Bronchial smooth muscle cell (primary cell): ENCODE measurements at places on chromosomes 11 and 22. TPM values are rescaled to one million over a fixed set of nuclear protein-coding genes. Genes with fewer than 3 reads are reported as not detected.

MMP11 gene
- 5.0 and 12.5 TPM in 2 replicates for total RNA-seq

MPPED2 gene
- total RNA-seq: 0.17 and 2.5 TPM in 2 replicates

KCNQ1OT1 gene
- 3.9 and 6.3 TPM in 2 replicates for total RNA-seq

GPR83 gene
- under 0.01 TPM in 1 of 2 replicates, not detected in the other for total RNA-seq

CNTF gene
- total RNA-seq: 0.95 and 1.1 TPM in 2 replicates
